HCT116 (cell line): ENCODE measurements at places on chromosomes 2 and 18. TPM values are rescaled to one million over a fixed set of nuclear protein-coding genes. Genes with fewer than 3 reads are reported as not detected.

DNA sequence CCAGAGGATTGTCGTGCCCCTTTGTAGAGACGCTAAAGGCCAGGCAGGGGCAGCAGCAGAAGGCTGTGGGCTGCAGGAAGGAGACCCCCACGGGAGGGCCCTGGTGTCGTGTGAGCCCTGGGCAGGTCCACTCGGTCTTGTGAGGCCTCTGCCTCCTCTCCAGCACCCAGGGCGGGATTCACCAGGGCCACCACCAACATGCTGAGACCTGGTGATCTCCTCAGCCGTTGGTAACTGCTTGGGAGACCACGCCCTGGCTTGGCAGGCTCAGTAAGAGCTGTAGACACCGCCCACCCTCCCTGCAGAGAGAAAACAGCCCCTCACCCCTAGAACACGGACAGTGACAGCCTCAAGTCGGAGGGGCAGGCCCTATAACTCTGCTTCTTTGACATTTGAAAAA, 21.1 kb downstream of the MBP start:
- no peak for DNase-seq

GRCh38 chr2:55134316-55134706, 84.1 kb upstream of the RTN4 start:
- DNase-seq = no peak

- DNase-seq = no peak
These were observed 244.1 kb downstream of the AGPS start for GRCh38 chr2:177636672-177637071.

TMEM182 gene
- 8.4 TPM for total RNA-seq

PHOSPHO2 gene
- total RNA-seq = 2.8 TPM
